ENCODE measurements at places on chromosomes 11 and 22.

- no peak for DNase-seq
These were observed 45.6 kb upstream of the CHRM4 start for GRCh38 chr11:46437122-46437689.

DNA sequence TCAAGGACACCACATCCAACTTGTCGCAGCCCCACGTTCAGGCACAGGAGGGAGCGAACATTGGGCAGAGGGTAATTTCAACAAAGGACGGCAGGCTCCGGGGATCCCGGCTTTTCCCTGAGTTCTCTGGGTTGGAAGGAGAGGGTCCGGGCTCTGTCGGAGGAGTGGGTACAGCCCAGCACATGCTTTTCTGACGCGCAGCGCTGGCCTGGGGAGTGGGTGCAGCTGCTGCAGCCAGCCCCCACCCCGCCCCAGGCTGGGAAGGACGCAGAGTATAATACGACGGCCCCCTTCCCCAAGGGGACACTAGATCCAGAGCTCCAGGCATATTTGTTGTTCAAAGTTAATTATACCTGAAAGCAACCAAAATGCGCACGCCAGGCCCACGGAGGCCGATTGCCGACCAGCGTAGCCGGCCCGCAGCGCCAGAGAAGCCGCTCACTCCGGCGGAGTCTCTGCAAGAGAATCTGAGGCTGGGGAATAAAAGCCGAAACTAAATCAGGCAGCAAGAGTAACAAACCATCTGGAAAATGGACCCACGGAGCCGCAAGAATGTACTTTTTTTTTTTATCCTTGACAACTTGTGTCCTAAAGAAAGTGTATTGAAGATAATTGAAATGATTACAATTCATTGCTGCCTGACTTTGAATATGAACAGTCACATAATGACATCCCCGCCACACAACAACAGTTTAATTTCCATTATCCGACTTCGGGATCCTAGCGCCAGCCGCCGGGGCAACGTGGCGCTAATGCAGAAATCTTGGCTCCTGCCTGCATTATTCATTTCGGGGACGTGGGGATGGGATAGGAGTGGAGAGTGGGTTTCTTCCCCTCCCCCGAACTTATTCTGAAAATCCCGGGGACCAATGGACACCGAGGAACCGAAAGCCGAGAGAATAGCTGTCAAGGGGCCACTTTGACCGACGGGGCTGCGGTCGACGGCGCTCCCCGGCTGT, 14.0 kb upstream of the PAX6 start:
- no peak for DNase-seq

GRCh38 chr11:28086569-28086968, 21.4 kb downstream of the KIF18A start:
- DNase-seq = no peak

- no peak for DNase-seq
These were observed 74.9 kb downstream of the PACSIN2 start for GRCh38 chr22:42939941-42940653.

Measured in stimulated activated CD8-positive, alpha-beta memory T cell treated with anti-CD3 and anti-CD28 coated beads, Interleukin-2, amount 100 ng/mL, for 48 hours (primary cell).